ENCODE measurements at places on chromosomes 4 and X. TPM values are rescaled to one million over a fixed set of nuclear protein-coding genes. Genes with fewer than 3 reads are reported as not detected.

Gene PITX2
- not detected for polyA plus RNA-seq

DNA sequence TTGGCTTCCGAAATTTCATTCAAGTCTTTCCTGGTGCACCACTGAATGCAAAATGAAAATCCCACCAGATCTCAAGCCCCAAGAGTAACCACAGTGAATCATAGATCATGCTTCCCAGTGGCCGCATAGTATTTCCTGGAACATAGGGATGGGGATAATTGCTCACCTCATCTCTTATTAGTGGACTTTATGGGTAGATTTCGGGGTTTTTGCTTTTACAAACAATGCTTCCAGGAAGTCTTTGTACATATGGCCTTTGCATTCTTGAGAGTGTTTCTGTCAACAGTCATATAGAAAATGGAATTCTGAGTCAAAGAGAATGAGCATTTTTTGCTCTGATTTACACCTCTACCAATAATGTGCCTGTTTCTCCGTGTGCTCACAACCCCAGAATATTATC, 53.4 kb downstream of the PPEF2 start:
- no peak for DNase-seq

GRCh38 chr4:54779476-54780148, 121.9 kb downstream of the KIT start:
- DNase-seq, result no peak

- no peak for DNase-seq
Measured at GRCh38 chr4:158033416-158034120, 139.3 kb downstream of the GASK1B start.

GRCh38 chr4:108159845-108160244, 8.9 kb downstream of the LEF1 start:
- DNase-seq, result no peak

Gene PROM1
- polyA plus RNA-seq, result not detected

Gene NFKB1
- 12.2 TPM for polyA plus RNA-seq

Gene RASSF6
- not detected for polyA plus RNA-seq

DNA sequence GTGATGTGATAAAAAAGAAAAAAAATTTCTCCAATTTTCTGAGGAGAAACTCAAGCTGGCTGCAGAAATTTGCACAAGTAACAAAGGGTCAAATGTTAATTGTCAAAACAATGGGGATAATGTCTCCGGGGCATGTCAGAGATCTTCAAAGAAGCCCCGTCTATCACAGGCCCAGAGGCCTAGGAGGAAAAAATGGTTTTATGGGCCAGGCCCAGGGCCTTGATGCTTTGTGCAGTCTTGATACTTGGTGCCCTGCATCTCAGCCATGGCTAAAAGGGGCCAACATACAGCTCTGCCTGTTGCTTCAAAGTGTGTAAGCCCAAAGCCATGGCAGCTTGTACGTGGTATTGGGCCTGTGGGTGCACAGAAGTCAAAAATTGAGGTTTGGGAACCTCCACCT, 961.0 kb downstream of the FAM133A start:
- DNase-seq, result no peak

Gene PDE6B
- 1.5 TPM for polyA plus RNA-seq

Data from SK-N-SH (cell line).